ENCODE measurements at places on chromosomes 1 and 21. TPM values are rescaled to one million over a fixed set of nuclear protein-coding genes. Genes with fewer than 3 reads are reported as not detected.

GRCh38 chr1:228867108-228867950 is 132.1 kb downstream of the RHOU start:
- H3K36me3 ChIP-seq, result no peaks in the 10 kb centered on the region
- H3K4me1 ChIP-seq, result peaks cover 2% of the 10 kb centered on the region
- no peak overlapping the region for H3K4me3 ChIP-seq
- DNase-seq, result no peak

- no peaks in the 10 kb centered on the region for H3K27me3 ChIP-seq
- no peaks in the 10 kb centered on the region for H3K36me3 ChIP-seq
- H3K4me3 ChIP-seq, result no peak overlapping the region
- H3K4me1 ChIP-seq, result peaks cover 9% of the 10 kb centered on the region
- no peak for DNase-seq
Observed at GRCh38 chr1:32972814-32973428, 8.3 kb upstream of the RNF19B start.

RXFP4 gene
- 0.20 TPM for total RNA-seq

DNA sequence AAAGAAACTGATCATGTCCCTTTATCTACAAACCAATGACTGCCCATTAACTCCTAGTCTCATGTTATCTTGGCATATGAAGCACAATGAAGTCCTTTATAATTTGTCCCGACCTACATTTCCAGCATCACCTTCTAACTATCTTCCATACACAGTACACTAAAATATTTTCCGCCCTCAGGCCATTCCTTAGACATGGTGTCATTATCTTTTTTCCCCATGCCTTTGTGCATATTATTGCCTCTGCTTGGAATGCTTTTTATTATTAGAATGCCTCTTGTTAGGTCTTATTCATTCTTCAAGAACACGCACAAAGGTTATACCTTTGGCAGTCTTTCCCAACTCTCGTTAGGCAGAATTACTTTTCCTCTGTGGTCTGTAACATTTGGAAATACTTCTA is 39.6 kb downstream of the ATG4C start:
- DNase-seq, result no peak
- no peak overlapping the region for H3K4me3 ChIP-seq
- H3K36me3 ChIP-seq, result no peaks in the 10 kb centered on the region

BTBD8 gene
- total RNA-seq, result 2.8 TPM

DNA sequence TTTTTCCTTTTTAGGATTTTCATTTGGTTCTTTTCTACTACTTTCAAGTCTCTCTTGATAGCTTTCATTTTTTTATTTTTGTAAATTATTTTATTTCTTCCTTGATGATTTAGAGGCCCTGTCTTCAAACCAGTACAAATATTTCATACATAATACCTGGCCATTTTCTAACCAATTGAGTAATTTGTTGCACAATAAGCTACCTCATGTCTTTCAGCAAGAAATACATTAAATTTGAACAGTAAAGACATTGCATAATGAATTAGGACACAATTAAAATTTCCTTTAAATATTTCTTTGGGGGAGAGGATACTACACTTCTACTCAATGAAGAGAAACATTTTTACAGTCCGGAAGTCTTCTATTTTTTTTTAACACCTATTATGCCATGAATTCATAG is 15.6 kb upstream of the COL9A2 start:
- no peaks in the 10 kb centered on the region for H3K27me3 ChIP-seq
- no peaks in the 10 kb centered on the region for H3K4me1 ChIP-seq
- no peak overlapping the region for H3K27ac ChIP-seq
- no peaks in the 10 kb centered on the region for H3K36me3 ChIP-seq
- no peak overlapping the region for H3K4me3 ChIP-seq
- no peak for DNase-seq

- H3K27me3 ChIP-seq, result no peaks in the 10 kb centered on the region
- peak overlapping the region; percentile 67 for H3K27ac ChIP-seq
- H3K36me3 ChIP-seq, result peaks cover 33% of the 10 kb centered on the region
- no peak for DNase-seq
- H3K4me3 ChIP-seq, result peak overlapping the region; percentile 99
- H3K4me1 ChIP-seq, result peaks cover 50% of the 10 kb centered on the region
Observed at GRCh38 chr1:155934936-155935590, 850 bp upstream of the KHDC4 start.

RIMS3 gene
- 9.0 TPM for total RNA-seq

DNA sequence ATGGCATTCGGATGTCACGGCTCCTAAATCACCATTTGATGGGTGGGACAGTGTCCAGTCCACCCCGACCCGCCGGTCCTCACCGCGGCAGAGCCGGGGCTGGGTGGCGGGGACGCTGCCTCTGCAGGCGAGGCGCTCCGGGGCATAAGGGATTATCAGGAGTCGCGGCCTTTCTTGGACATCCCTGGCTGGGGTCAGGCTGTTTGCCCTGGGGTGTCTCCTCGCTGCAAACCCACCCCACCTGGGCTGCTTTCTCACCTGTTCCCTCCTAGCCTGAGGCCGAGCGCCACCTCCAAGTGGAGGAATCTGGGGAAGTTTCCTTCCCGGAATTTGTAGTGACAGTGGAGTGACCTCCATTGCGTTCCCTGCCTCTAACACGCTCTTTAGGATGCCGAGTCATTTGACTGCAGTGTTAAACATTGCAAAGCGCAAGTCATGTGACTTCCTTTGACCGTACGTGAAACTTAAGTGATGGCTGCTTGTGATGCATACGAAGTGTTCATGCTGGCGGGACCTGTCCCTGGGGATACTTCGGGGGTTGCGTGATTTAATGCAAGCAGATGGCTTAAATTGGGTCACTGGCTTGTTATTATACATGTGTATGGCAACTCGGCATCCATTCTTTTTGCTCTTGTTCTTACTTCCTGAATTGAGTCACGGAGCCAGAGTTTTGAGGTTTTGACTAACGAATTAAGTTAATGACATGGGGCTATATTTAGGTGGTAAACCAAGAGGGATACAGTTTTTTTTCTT is 536 bp downstream of the LGALS8 start:
- peaks cover 5% of the 10 kb centered on the region for H3K4me1 ChIP-seq
- H3K27ac ChIP-seq, result peak overlapping the region; percentile 62
- H3K4me3 ChIP-seq, result peak overlapping the region; percentile 76
- DNase-seq, result peak; percentile 64
- no peaks in the 10 kb centered on the region for H3K36me3 ChIP-seq

DNA sequence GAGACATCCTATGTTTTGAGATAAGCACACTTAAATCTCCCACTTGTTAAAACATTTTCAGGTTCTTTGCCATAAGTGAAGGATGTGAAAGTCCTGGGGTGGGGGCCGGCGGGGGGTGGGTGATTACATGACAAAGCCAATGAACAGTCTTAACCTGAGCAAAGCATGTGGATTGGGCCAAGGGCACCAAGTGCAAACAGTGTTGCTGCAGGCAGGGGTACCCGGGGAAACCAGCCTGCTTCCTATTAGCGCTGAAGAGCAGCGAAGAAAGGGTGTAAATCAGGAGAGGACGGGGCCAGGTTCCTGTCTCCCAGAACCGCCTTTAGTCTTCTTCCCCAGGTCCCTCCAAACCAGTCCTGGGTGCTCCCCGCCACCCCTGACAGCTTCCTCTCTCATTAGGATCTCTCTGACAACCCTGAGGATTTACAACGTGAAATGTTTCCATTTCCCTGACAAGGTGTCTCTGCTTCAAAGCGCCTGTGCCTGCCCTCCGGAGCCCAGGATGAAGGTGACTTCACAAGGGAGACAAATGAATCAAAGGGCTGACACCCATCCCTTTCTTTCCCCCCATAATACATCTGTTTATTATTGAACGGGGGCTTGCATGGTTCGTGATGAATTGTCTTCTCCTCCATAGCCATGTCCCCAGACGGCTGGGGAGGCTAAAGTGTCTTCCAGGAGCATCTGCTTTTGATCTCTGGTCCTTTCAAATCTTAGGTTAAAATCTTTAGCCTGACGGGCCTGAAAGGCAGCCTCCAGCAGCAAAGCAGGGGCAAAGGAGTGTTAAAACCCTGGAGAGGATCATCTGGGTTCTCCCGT is 109.5 kb downstream of the TRABD2B start:
- no peaks in the 10 kb centered on the region for H3K4me1 ChIP-seq
- no peak for DNase-seq
- H3K36me3 ChIP-seq, result no peaks in the 10 kb centered on the region
- no peaks in the 10 kb centered on the region for H3K27me3 ChIP-seq
- H3K27ac ChIP-seq, result no peak overlapping the region

OLFML3 gene
- total RNA-seq, result 0.25 TPM

- H3K4me1 ChIP-seq, result no peaks in the 10 kb centered on the region
- H3K36me3 ChIP-seq, result no peaks in the 10 kb centered on the region
- H3K27me3 ChIP-seq, result no peaks in the 10 kb centered on the region
Observed at GRCh38 chr1:164701189-164701761, 142.3 kb downstream of the PBX1 start.

CYP4A22 gene
- total RNA-seq, result not detected

DNA sequence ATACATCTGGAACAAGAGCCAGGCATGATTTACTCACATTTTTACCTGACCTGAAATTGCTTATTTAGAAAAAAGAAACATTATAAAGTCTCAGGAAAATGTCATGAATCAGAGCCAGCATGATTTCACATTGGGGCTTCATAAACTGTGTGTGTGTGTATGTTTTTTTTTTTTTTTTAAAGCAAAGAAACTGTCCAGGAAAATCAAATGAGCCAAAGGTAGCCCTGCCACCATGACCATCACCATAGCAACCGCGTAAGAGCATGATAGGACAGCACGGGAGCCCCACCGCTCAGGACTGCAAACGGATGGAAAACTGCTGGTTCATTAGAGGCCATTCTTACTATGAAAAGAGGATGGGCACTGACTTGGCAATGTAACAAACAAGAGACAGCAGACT is 139.2 kb downstream of the NTMT2 start:
- H3K36me3 ChIP-seq, result no peaks in the 10 kb centered on the region
- H3K4me1 ChIP-seq, result no peaks in the 10 kb centered on the region
- no peak for DNase-seq
- H3K4me3 ChIP-seq, result no peak overlapping the region

GRCh38 chr21:36209626-36210171 is 53.1 kb downstream of the DOP1B start:
- peaks cover 47% of the 10 kb centered on the region for H3K4me1 ChIP-seq
- DNase-seq, result peak; percentile 73
- H3K36me3 ChIP-seq, result 0 out of 2 replicates have a peak, but pooled peaks cover under 1% of the 10 kb centered on the region
- H3K27me3 ChIP-seq, result no peaks in the 10 kb centered on the region
- H3K4me3 ChIP-seq, result peak overlapping the region; percentile 39

All from HCT116 (cell line).